T-helper 1 cell (primary cell): ENCODE measurements at places on chromosomes 5 and 9.

DNA sequence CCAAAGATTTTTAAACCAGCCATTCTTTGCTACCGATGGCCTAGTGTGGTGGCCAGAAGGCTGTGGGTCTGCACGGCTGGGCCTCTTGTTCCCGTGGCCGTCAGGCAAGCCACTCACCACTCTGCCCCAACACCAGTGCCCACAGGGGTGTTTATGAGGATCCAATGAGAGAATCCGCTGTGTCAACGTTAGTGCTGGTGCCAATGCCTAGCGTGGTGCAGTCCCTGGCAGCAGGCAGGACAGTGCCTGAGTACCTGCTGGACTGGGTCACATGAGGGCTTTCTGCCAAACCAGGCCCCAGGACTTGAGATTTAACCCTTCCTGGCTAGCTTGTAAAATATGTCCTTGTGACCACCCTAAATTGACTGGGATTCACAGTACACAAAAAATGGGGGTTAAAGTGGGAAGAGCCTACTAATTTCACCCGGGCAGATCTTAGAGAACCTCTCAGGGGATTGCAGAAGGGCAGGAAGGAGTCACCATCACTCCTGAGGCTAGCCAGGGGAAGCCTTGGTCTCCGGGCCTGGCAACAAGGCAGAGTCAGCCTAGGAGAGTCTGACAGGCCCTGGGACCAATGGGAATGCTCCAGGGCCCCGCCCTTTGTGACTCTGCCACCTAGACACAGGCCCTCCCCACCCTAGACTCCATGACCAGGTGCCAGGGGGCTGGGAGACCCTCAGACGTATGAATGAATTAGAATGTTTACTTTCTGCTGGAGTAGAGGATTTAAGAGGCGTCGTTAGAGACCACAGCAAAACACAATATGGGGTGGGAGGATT lies 63.2 kb upstream of the FSTL4 start:
- DNase-seq, result no peak

GRCh38 chr5:2173151-2173834 lies 290.6 kb upstream of the IRX4 start:
- DNase-seq, result no peak

GRCh38 chr9:81174023-81174422 lies 515.3 kb downstream of the TLE1 start:
- DNase-seq, result no peak

DNA sequence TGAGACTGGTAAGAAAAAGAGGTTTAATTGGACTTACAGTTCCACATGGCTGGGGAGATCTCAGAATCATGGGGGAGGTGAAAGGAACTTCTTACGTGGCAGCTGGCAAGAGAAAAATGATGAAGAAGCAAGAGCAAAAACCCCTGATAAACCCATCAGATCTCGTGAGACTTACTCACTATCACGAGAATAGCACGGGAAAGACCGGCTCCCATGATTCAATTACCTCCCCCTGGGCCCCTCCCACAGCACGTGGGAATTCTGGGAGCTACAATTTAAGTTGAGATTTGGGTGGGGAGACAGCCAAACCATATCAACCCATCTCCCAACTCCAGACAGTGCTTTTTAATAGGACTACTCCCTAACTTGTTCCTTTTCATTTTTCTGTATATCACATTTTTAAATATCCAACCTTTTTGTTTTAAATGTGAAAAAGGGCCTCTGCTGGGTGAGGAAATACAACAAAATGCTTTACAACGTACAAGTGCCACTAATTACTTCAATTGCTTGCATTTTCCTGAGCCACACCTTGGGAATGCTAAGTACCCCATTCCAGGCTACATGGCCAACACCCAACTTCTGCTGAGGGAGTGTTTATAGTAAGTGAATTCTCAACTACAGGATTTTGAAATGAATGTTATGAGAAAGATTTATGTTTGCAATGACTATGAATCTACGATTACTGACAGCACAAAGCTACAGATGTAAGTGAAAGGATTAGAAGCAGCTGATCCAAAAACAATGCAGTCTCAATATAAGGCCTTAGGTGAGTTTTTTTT lies 294.1 kb upstream of the CD180 start:
- DNase-seq, result no peak

DNA sequence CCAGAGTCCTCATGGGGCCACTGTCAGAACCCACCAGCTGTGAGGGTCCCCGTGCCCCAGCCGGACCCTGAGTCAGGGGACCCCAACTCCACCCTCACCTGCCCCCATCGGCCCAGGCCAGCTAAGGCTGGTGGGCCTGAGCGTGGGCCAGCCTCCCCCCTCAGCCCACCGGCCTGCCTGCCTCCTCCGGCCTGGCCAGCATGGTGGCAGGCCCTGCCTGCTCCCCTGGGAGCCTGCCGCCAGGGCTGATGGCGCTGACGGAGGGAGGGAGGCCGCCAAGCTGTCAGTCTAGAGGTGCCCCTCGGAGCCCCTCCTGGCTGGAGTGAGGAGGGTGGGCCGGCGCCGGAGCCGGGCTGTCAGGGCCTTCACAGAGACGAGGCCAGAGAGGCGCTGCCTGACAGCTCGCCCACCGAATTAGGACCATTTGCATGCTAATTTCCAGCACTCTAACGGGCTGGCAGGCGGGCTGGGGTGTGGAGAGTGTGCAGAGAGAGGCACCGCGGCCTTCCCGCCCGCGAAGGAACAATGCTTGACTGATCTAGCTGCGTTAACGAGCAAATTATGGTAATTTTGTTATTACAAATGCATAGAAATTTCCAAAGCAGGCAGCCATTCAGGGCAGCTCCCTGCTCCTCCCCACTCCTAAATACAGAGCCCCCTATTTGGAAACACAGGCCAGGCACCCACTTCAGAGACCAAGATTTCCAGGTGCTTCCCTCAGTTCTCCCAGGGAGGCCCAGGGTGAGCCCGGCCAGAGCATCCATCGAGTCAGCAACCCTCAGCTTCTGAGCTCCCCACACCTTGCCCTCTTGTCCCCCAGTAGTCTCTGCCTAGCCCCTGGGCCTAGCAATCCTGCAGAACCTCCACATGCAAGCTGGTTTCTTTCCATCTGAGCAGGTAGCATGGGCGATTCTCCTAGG lies 169.3 kb downstream of the PAX5 start:
- DNase-seq, result no peak

GRCh38 chr9:70466976-70467561 lies 52.6 kb upstream of the KLF9 start:
- DNase-seq, result no peak

DNA sequence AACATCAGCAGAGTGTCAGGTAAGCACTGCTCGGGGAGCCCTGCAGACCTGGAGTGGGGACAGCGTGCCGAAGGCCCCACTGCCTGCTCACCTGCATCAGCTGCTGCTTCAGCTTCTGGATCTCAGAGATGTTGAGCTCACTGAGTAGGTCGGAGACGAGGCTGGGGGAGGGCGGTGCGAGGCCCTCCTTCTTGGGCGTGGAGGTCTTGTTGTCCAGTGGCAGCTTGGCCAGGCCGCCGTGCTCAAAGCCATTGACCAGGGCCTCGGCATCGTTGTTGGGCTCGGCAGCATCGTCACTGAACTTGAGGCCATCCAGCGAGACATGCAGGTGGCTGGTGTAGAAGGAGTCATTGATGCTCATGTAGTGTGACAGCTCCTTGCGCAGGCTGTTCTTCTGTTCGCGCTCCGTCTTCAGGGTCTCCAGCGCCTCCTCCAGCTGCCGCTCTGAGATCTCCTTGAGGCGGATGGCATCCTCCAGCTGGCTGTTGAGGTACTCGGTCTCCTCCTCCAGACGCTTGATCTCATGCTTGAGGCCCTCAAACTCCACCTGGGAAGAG lies 44.3 kb downstream of the BICD2 start:
- DNase-seq, result no peak

- DNase-seq, result no peak
Observed at GRCh38 chr9:115551396-115551795, 433.4 kb upstream of the TNC start.
